Karpas-422 (cell line): ENCODE measurements at places on chromosomes 13 and 19. TPM values are rescaled to one million over a fixed set of nuclear protein-coding genes. Genes with fewer than 3 reads are reported as not detected.

Gene ATP4A
- total RNA-seq: 0.37 and 0.40 TPM in 2 replicates

Gene ZNF442
- total RNA-seq: 2.1 and 6.3 TPM in 2 replicates

Gene ZNF700
- 15.8 and 29.9 TPM in 2 replicates for total RNA-seq

Gene TPTE2
- 0.34 TPM in 1 of 2 replicates, not detected in the other for total RNA-seq

Gene POSTN
- not detected in 2 replicates for total RNA-seq

Gene PSG4
- not detected in 2 replicates for total RNA-seq

Gene ZNF302
- total RNA-seq: 0.61 TPM in 1 of 2 replicates, not detected in the other

GRCh38 chr19:3723883-3724282 lies 15.7 kb downstream of the TJP3 start:
- H3K27me3 ChIP-seq: no peaks in the 10 kb centered on the region
- H3K27ac ChIP-seq: no peak overlapping the region
- H3K36me3 ChIP-seq: no peaks in the 10 kb centered on the region
- H3K4me3 ChIP-seq: no peak overlapping the region
- DNase-seq: no peak

GRCh38 chr19:4638317-4638716 lies 999 bp upstream of the TNFAIP8L1 start:
- H3K27ac ChIP-seq: peak overlapping the region; percentile 74
- no peak for DNase-seq
- no peaks in the 10 kb centered on the region for H3K27me3 ChIP-seq
- H3K4me1 ChIP-seq: peaks cover 26% of the 10 kb centered on the region

DNA sequence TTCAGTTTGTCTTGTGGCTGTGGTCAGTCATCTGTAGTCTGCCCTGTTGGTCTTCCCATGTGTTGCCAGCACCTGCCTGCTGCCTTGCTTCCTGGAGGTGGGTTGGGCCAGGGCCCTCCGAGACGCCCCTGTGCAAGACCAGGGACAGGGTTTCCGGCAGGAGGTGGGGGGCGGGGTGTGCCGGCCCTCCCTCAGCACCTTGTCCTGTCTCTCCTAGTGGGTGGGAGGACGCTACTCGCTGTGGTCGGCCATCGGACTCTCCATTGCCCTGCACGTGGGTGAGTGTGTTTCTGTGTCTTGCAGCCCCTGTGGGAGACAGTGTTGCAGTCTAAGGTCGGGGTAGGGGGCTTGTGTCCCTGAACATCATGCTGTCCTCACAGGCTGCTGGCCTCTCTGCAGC lies 11.2 kb upstream of the PDCD2L start:
- DNase-seq: no peak
- no peak overlapping the region for H3K4me3 ChIP-seq
- no peaks in the 10 kb centered on the region for H3K4me1 ChIP-seq
- peaks cover 51% of the 10 kb centered on the region for H3K36me3 ChIP-seq
- H3K27me3 ChIP-seq: no peaks in the 10 kb centered on the region
- H3K27ac ChIP-seq: no peak overlapping the region

GRCh38 chr13:65292488-65292901 lies 1937.6 kb downstream of the PCDH9 start:
- H3K4me3 ChIP-seq: no peak overlapping the region
- no peak overlapping the region for H3K27ac ChIP-seq
- H3K4me1 ChIP-seq: no peaks in the 10 kb centered on the region
- H3K27me3 ChIP-seq: no peaks in the 10 kb centered on the region
- DNase-seq: no peak

DNA sequence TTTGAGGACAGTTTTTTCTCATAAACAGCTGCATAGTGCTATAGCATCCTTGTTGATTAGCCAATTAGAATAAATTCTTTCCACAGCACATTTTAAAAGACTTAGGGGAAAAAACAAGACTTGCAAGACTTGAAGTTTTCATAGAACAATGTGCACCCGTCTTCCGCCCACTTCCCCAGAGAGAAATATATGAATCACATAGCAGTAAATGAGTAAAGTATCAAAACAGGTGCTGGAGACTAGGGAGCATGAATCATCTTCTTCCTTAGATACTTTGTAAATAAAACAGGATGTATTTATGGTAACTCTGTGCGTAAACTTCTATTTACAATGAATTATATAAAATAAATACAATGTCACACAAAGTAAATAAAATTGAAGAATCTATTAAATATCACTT lies 75.1 kb downstream of the COL4A2 start:
- DNase-seq: no peak
- no peaks in the 10 kb centered on the region for H3K4me1 ChIP-seq
- no peaks in the 10 kb centered on the region for H3K27me3 ChIP-seq
- H3K27ac ChIP-seq: no peak overlapping the region
- H3K4me3 ChIP-seq: no peak overlapping the region
- no peaks in the 10 kb centered on the region for H3K36me3 ChIP-seq

DNA sequence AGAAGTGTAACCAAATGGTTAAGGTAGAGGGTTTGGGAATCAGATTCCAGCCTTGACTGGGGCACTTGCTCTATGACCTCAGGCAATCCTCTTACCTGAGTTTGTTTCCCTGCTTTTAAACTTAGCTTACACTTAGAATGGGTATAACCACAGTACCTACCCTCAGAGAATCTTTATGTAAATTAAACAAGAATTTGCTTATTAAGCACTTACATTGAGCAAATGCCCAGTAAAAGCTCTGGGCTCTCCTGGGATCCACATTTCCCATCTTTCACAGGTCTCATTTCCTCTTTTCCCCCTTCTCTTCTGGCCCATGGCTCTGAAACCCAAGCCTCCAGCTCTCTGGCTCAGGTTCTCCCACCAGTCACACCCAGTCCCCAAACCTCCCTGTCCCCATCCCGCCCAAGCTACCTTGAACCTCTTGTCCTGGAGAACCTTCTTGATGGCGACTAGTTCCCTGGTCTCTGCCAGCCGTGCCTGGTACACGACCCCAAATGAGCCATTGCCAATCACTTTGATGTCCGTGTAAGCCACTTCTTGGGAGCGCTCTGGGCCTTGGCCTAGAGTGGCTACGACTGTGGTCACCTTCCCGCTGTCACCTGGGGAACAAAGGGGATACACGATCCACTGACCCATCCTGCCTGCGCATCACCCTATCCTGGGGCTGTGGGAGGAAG lies 2.7 kb downstream of the GSK3A start:
- H3K27ac ChIP-seq: peak overlapping the region; percentile 19; the same call in 1 of the 2 replicates
- H3K36me3 ChIP-seq: peaks cover 20% of the 10 kb centered on the region
- H3K4me1 ChIP-seq: peaks cover 31% of the 10 kb centered on the region
- DNase-seq: peak; percentile 68
- H3K4me3 ChIP-seq: peak overlapping the region; percentile 76; the same call in 1 of the 2 replicates

DNA sequence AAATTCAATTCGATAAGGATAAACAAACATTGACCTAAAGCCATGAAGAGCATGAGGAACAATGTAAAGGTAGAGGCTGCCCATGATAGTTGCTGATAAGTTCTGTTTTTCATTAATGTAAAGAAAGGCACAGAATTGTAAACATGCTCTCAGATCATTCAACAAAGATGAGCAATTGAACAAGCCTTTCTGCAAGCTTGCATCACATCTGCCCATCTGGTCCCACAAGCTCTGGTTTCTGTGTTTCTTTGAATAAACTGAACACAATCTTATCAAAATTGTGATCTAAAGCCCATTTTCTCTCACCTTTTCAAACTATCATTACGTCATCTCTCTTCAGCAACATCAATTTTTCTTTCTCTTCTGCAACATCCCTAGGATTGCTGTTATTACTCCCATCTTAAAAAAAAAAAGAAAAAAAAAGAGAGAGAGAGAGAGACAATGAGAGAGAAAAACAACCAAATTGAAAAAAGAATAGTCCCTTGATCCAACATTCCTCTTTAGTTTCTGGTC lies 487.2 kb upstream of the GPC6 start:
- H3K4me3 ChIP-seq: no peak overlapping the region
- no peaks in the 10 kb centered on the region for H3K36me3 ChIP-seq
- H3K27ac ChIP-seq: no peak overlapping the region
- no peaks in the 10 kb centered on the region for H3K4me1 ChIP-seq
- no peak for DNase-seq

DNA sequence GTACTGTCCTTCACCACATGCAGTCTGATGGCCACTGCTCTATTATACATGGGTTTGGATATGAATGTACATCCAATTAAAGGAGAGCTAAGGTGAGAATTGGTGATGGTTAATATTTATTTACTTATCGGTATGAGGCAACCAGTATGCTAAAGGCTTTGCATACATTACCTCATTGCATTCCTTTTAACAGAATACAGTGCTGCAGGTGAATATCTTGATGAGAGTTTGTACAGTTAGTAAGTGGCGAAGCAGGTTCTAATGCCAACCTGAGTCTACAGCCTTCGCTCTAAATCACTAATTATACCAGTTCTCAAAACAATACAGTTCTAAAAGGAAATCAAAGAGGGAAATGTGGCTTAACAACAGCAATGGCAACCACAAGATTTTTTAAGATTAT lies 284.1 kb downstream of the ITGBL1 start:
- DNase-seq: no peak
- H3K27ac ChIP-seq: no peak overlapping the region
- H3K4me3 ChIP-seq: no peak overlapping the region
- H3K27me3 ChIP-seq: no peaks in the 10 kb centered on the region
- no peaks in the 10 kb centered on the region for H3K36me3 ChIP-seq
- no peaks in the 10 kb centered on the region for H3K4me1 ChIP-seq

DNA sequence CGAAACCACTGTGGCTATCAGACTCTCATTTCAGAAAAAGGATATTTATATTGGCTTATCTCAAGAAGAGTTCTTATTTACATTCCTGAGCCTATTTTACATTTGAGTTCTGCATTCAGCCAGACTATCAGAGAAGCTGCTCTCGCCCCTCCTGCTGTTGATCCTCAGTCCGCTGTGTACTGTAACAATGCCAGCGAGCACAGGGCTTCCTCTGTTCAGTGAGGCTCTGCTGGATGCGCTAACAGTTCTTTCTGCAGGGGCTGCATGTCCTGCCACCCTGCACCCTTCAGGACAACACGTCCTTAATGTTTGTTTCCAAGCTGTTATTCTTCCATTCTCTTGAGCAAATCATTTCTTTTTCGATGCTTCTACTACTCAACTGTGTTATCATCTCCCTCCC lies 463.7 kb upstream of the SGCG start:
- H3K27me3 ChIP-seq: no peaks in the 10 kb centered on the region
- no peak overlapping the region for H3K27ac ChIP-seq
- H3K4me1 ChIP-seq: no peaks in the 10 kb centered on the region
- no peak overlapping the region for H3K4me3 ChIP-seq

- H3K4me1 ChIP-seq: peaks cover 41% of the 10 kb centered on the region
- peak overlapping the region; percentile 76 for H3K27ac ChIP-seq
- peaks cover 12% of the 10 kb centered on the region for H3K36me3 ChIP-seq
- peak; percentile 64 for DNase-seq
- peak overlapping the region; percentile 53 for H3K4me3 ChIP-seq
Measured at GRCh38 chr19:10102787-10103236, 334 bp upstream of the ANGPTL6 start.

DNA sequence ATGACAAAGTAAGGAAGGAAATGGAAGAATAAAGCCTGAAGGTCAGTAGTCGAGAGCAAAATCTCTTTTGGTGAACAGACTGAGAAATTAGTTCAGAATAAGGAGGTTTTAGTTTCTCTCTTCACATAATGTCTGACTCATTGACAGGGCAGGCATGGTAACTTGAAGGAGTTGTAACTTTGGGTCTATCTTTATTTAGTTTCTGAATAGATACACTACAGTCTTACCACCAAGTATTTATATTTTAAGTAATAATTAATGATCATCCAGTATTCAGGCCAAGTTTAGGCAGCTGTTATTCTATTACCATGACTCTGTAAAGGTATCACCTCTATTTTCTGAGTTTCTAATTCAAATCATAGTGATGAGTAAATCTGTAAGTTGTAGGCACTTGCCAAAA lies 219.9 kb downstream of the SPRY2 start:
- no peaks in the 10 kb centered on the region for H3K4me1 ChIP-seq
- no peaks in the 10 kb centered on the region for H3K36me3 ChIP-seq
- H3K27me3 ChIP-seq: no peaks in the 10 kb centered on the region
- no peak overlapping the region for H3K4me3 ChIP-seq
- DNase-seq: no peak
- no peak overlapping the region for H3K27ac ChIP-seq

DNA sequence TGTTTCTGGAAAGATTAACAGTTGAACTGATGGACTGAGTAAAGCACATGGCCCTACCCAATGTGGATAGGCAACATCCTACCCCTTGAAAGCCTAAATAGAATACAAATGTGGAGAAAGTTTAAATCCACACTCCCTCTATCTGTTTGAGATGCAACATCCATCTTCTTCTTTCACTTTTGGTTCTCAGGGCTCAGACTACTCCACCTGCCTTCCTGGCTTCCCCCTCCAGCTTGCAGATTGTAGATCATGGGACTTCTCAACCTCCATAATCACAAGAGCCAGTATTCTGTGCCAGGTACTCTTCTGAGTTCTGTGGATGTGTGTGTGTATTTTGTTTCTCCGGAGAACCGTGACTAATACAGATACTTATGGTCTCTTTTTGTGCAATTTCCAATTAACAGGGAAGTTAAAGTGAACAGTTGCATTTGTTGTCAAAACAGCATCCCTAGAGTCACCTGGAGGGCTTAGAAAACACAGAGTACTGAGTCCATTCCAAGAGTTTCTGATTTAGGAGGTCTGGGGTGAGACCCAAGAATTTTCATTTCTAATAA lies 590.3 kb upstream of the MIR17HG start:
- no peak for DNase-seq
- H3K4me3 ChIP-seq: no peak overlapping the region
- H3K4me1 ChIP-seq: peaks cover 14% of the 10 kb centered on the region
- H3K36me3 ChIP-seq: no peaks in the 10 kb centered on the region

- no peak for DNase-seq
- peaks cover 22% of the 10 kb centered on the region for H3K4me1 ChIP-seq
- no peaks in the 10 kb centered on the region for H3K27me3 ChIP-seq
- H3K36me3 ChIP-seq: no peaks in the 10 kb centered on the region
- no peak overlapping the region for H3K27ac ChIP-seq
Measured at GRCh38 chr13:99640260-99640659, 139.0 kb downstream of the TM9SF2 start.

GRCh38 chr13:20093951-20094350 lies 66.9 kb downstream of the GJA3 start:
- DNase-seq: no peak
- no peaks in the 10 kb centered on the region for H3K4me1 ChIP-seq

DNA sequence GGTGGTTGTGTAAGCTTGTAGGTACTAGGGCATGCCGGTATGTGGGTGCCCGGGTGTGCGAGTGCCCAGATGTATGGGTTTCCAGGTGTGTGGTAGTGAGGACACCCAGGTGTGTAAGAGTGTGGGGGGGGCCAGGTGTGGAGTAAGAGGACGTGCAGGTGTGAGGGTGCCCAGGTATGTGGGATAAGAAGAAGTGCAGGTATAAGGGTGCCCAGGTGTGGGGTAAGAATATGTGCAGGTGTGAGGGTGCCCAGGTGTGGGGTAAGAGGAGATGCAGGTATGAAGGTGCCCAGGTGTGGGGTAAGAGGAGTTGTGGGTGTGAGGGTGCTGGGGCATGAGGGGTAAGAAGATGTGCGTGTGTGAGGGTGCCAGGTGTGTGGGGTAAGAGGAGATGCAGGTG lies 14.3 kb downstream of the MARK4 start:
- no peaks in the 10 kb centered on the region for H3K36me3 ChIP-seq
- H3K4me1 ChIP-seq: no peaks in the 10 kb centered on the region
- no peak for DNase-seq
- H3K4me3 ChIP-seq: no peak overlapping the region
- H3K27me3 ChIP-seq: no peaks in the 10 kb centered on the region

GRCh38 chr19:14135985-14136508 lies 342 bp downstream of the ASF1B start:
- H3K36me3 ChIP-seq: peaks cover 8% of the 10 kb centered on the region; the same call in 1 of the 2 replicates
- peak overlapping the region; percentile 43; the same call in 1 of the 2 replicates for H3K27ac ChIP-seq
- H3K27me3 ChIP-seq: no peaks in the 10 kb centered on the region
- DNase-seq: no peak
- H3K4me1 ChIP-seq: peaks cover 20% of the 10 kb centered on the region
- H3K4me3 ChIP-seq: peak overlapping the region; percentile 88
